Activated CD4-positive, alpha-beta T cell treated with anti-CD3 and anti-CD28 coated beads, Interleukin-2, amount 10 ng/mL, durations not matched to agents 7 days and 5 days (primary cell): ENCODE measurements at places on chromosomes 6 and 20. TPM values are rescaled to one million over a fixed set of nuclear protein-coding genes. Genes with fewer than 3 reads are reported as not detected.

DNA sequence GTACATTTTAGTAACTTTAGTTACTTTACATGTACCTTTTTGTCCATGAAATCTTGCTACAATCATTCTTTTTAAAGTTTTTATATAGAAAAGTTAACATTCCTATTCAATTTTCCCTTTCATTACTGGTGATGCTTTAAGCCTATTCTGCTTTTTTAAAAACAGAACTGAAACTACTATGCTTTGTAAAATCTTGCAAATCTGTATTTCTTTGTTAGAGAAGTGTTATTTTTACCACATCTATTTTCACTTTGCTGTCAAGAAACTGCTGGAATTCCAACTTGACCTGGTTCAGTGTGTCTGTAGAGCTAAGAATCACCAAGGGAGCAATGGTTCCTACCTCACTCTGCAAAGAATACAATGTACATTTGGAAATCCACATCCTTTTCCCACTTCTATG lies 21.8 kb upstream of the SAMD5 start:
- H3K27me3 ChIP-seq: no peaks in the 10 kb centered on the region
- no peak for DNase-seq
- no peak overlapping the region for H3K4me3 ChIP-seq
- no peaks in the 10 kb centered on the region for H3K4me1 ChIP-seq
- no peaks in the 10 kb centered on the region for H3K36me3 ChIP-seq

DNA sequence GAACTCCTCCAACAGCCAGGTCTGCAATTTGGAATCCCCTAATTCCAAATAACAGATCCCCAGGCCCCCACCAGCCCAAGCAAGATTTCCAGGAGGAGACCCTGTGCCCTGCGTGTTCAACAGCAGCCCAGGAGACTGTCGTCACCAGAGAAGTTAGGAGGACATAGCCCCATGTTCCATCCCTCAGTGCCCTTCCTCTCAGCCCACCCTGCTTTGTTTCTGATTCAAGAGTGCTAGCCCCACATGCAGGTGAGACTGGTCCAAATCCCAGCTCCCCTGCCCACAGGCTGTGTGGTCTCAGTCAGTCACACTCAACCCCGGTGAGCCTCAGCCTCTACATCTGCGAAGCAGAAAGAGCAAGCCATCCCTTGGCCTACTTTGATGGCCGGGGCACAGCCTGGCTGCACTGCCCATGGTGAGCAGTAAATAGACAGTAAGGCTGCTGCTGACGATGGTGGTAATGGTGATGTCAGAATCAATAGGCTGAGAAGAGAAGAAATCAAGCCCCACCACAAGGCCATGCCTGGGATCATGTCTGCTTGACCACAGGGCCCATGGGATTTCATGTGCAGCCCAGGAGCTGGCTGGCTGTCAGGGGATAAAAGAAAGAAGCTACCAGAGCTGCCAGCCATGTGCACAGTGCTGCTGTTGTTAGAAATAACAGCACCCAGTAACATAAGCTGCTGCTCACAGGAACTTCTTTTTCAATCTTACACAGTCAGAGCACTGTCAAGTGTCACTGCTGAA lies 51.5 kb upstream of the NXT1 start:
- no peak for DNase-seq
- H3K4me1 ChIP-seq: no peaks in the 10 kb centered on the region
- H3K36me3 ChIP-seq: no peaks in the 10 kb centered on the region
- no peak overlapping the region for H3K4me3 ChIP-seq
- H3K27ac ChIP-seq: no peak overlapping the region
- no peaks in the 10 kb centered on the region for H3K27me3 ChIP-seq

DNA sequence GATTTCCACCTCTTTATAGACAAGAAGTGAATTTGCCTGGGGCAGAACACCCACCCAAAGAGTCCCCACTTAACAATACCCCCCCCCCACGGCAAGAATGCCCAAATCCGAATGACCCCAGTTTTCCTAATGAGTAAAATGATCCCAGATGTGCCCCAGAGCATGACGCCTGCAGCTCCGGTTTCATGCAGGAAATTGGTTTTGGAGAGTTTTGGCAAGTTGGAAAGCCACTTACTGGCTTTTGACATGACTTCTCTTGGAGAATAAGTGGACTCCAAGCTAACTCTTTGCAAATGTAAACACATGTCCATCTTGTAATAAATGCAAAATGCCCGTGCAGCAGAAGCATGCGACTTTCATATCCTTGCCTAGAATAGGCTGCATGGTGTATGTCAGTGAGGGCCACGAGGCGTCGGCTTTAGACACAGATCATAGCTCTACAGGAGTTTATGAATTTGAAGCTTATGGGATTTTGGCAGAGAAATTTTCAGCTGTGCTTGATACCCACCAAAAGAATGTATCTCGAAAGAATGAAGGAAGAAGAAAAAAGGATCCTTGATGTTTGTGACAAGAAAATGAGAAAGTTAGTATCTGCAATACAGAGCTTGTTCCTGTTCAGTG lies 24.2 kb downstream of the EDN3 start:
- no peaks in the 10 kb centered on the region for H3K36me3 ChIP-seq
- no peak overlapping the region for H3K27ac ChIP-seq
- no peak overlapping the region for H3K4me3 ChIP-seq
- H3K4me1 ChIP-seq: no peaks in the 10 kb centered on the region
- DNase-seq: no peak
- H3K27me3 ChIP-seq: peaks cover 5% of the 10 kb centered on the region

- H3K36me3 ChIP-seq: no peaks in the 10 kb centered on the region
- H3K27ac ChIP-seq: no peak overlapping the region
- no peak for DNase-seq
- H3K4me3 ChIP-seq: no peak overlapping the region
- no peaks in the 10 kb centered on the region for H3K4me1 ChIP-seq
Observed at GRCh38 chr6:11854408-11855165, 76.0 kb upstream of the ADTRP start.

DNA sequence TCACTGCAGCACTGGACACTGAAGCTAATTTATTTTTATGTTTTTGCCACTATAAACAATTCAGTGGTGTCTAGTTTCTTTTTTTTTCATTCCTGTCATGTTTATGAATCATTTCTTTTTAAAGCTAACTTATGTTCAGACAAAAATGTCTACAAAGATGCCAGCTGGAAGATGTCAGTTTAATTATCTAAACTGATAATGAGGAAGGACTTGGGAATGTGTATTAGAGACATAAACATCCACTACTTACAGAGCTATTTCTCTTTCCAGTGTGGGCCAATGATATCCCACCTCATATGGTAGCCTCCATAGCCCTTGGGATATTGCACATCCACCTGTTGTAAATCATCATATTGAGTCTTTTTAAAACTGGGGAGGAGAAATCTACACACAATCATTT lies 132.1 kb upstream of the FAM184A start:
- H3K4me3 ChIP-seq: no peak overlapping the region
- no peaks in the 10 kb centered on the region for H3K36me3 ChIP-seq
- H3K27ac ChIP-seq: no peak overlapping the region
- H3K4me1 ChIP-seq: peaks cover 10% of the 10 kb centered on the region
- H3K27me3 ChIP-seq: no peaks in the 10 kb centered on the region

- no peak overlapping the region for H3K4me3 ChIP-seq
- H3K4me1 ChIP-seq: peaks cover 15% of the 10 kb centered on the region
- no peaks in the 10 kb centered on the region for H3K27me3 ChIP-seq
- DNase-seq: no peak
- no peaks in the 10 kb centered on the region for H3K36me3 ChIP-seq
- no peak overlapping the region for H3K27ac ChIP-seq
Observed at GRCh38 chr6:14865531-14866100, 380.3 kb upstream of the JARID2 start.

DNA sequence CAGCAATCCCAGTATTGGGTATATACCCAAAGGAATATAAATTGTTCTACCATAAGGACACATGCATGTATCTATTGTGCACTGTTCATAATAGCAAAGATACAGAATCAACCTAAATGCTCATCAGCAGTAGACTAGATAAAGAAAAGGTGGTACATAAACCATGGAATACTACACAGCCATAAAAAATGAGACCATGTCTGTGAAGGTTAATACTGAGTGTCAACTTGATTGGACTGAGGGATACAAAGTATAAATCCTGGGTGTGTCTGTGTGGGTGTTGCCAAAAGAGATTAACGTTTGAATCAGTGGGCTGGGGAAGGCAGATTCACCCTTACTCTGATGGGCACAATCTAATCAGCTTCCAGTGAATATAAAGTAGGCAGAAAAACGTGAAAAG lies 86.9 kb downstream of the MAN1A1 start:
- peaks cover 18% of the 10 kb centered on the region for H3K4me1 ChIP-seq
- H3K36me3 ChIP-seq: peaks cover 4% of the 10 kb centered on the region
- DNase-seq: no peak
- H3K27me3 ChIP-seq: no peaks in the 10 kb centered on the region
- no peak overlapping the region for H3K27ac ChIP-seq
- H3K4me3 ChIP-seq: no peak overlapping the region

DNA sequence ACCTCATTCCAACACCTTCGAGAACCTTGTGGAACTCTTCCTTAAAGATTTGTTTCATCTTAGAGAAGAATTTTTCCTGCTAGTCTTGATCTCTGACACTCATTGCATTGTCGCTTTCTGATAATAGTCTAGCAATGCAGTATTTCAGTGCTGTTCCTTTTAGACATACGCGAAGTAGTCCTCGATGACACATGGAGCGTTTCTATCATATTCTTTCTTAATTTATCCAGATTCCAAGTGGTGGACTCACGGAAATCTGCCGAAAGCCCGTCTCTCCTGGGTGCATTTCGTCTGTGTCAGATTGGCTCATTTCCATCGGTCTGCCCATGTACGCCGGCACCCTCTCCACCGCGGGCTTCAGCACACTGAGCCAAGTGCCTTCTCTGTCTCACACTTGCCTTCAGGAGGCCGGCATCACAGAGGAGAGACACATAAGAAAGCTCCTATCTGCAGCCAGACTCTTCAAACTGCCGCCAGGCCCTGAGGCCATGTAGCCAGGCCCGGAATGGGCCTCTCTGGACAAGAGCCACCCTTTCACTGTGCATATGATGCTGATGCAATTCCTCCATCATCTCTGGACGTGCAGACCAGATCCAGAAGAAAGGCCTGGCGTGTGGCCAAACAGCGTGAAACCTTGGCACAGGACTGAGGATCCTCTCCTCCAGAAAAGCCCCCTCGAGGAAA lies 198.6 kb upstream of the UST start:
- DNase-seq: no peak
- H3K4me3 ChIP-seq: no peak overlapping the region
- H3K27me3 ChIP-seq: peaks cover 19% of the 10 kb centered on the region
- H3K36me3 ChIP-seq: no peaks in the 10 kb centered on the region
- H3K27ac ChIP-seq: no peak overlapping the region
- H3K4me1 ChIP-seq: no peaks in the 10 kb centered on the region

- H3K4me1 ChIP-seq: peaks cover 3% of the 10 kb centered on the region
- no peak overlapping the region for H3K27ac ChIP-seq
- H3K36me3 ChIP-seq: no peaks in the 10 kb centered on the region
- H3K27me3 ChIP-seq: peaks cover 45% of the 10 kb centered on the region
- no peak overlapping the region for H3K4me3 ChIP-seq
Observed at GRCh38 chr6:116376149-116376548, 5.4 kb downstream of the DSE start.

DNA sequence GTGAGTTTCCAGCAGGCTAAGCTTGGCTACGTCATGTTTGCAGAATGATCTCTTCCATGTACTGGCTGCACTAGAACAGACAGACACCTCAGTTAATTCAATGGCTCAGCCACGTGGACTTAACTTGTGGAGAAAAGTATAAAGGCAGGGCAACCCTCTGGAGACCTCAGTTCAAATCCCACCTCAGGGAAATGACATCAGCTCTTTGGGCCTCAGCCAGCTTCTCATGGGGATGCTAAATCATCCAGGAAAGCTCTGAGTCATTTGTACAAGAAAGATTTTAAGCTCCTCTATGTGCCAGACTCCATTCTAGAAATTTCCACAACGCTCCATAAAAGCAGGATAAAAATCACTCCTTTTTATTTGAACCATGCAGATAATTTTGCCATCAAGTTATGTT lies 128.5 kb upstream of the SALL4 start:
- H3K36me3 ChIP-seq: no peaks in the 10 kb centered on the region
- no peak overlapping the region for H3K27ac ChIP-seq
- DNase-seq: no peak
- no peaks in the 10 kb centered on the region for H3K27me3 ChIP-seq
- no peak overlapping the region for H3K4me3 ChIP-seq

DNA sequence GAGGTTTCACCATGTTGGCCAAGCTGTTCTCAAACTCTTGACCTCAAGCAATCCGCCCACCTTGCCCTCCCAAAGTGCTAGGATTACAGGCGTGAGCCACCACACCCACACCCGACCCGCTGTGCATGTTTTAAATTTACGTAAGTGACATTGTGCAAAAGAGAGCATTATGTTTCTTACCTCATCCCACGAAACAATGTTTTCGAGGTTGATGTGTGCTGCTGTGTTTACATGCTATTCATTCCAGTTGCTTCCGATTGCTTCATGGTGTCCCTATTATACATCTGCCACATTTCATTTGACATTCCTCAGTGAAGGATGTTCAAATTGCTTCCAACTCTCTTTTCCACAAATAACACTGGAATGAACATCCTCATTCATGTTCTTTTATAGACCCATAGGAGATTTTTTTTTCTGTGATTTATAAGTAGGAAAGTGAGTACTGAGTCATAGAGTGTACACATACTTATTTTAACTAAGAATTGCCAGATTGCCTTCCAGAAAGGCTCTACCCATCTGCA lies 403.9 kb upstream of the JARID2 start:
- H3K4me3 ChIP-seq: no peak overlapping the region
- no peaks in the 10 kb centered on the region for H3K27me3 ChIP-seq
- no peak overlapping the region for H3K27ac ChIP-seq
- H3K4me1 ChIP-seq: no peaks in the 10 kb centered on the region
- DNase-seq: no peak

DNA sequence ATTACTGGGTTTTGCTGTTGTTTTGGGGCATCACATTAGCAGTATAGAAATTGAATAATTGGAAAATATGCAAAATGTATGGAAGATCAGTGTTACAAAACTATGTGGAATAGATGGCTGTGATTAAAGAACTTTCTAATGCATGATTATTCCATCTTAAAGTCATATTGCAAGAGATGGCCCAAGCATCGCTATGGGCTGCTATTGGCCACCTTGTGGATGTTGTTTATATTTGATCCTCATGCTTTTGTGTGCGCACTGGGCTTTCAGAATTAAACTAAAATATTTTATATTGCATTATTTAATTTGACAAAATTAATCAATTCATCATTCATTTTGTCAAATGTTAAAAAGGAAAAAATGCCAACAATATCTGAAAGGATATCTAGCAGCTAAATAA lies 16.1 kb upstream of the HMGN3 start:
- DNase-seq: no peak
- no peaks in the 10 kb centered on the region for H3K4me1 ChIP-seq
- H3K27ac ChIP-seq: no peak overlapping the region
- H3K4me3 ChIP-seq: no peak overlapping the region
- no peaks in the 10 kb centered on the region for H3K27me3 ChIP-seq
- H3K36me3 ChIP-seq: no peaks in the 10 kb centered on the region

Gene SOD2
- total RNA-seq: 64.0 TPM

Gene UBE2V1
- total RNA-seq: 111 TPM

Gene PTCHD4
- not detected for total RNA-seq

Gene ZC3H12D
- 10.7 TPM for total RNA-seq

Gene VIP
- not detected for total RNA-seq

Gene ADGRB3
- total RNA-seq: not detected

Gene GRIK2
- not detected for total RNA-seq
